Ecto neural progenitor cell (in vitro differentiated cells): ENCODE measurements at places on chromosomes 11 and 22.

- peak; percentile 83 for DNase-seq
Measured at GRCh38 chr22:38074181-38075104, 9.5 kb downstream of the SLC16A8 start.

DNA sequence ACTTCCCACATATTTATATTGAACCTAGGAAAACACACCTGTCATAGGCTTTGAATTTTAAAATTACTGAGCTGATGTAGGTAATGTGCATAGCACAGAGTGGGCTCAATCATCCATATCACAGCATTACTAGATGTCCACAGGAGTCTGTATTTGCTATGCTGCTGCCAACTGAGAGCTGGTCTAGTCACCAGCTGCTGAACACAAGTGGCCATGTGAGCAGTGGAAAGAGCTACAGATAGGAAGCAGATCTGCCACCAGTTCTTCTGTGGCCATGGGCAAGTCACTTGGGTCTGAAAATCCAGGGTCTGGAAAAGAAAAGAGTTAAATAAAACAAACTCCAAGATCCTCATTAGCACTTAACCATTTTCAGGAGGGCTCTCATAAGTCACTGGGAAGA is 91.8 kb downstream of the APIP start:
- no peak for DNase-seq

DNA sequence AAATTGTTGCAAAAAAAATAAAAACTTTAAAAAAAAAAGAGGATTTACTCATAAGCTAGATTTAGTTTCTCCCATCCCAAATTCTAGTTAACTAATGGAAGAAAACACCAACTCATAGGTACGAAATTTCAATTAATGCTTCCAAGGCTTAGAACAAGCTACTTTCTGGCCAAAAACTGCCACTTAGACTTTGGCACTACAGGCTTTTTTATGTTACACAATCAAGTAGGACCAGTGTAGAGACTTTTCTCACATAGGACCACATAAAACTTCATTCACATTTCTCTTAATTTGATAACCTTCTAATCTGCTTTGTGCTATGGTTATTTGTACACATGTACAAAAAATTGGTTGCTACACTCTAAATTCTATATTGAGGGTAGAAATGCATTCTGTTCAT is 3.1 kb downstream of the ST13 start:
- DNase-seq: no peak

DNA sequence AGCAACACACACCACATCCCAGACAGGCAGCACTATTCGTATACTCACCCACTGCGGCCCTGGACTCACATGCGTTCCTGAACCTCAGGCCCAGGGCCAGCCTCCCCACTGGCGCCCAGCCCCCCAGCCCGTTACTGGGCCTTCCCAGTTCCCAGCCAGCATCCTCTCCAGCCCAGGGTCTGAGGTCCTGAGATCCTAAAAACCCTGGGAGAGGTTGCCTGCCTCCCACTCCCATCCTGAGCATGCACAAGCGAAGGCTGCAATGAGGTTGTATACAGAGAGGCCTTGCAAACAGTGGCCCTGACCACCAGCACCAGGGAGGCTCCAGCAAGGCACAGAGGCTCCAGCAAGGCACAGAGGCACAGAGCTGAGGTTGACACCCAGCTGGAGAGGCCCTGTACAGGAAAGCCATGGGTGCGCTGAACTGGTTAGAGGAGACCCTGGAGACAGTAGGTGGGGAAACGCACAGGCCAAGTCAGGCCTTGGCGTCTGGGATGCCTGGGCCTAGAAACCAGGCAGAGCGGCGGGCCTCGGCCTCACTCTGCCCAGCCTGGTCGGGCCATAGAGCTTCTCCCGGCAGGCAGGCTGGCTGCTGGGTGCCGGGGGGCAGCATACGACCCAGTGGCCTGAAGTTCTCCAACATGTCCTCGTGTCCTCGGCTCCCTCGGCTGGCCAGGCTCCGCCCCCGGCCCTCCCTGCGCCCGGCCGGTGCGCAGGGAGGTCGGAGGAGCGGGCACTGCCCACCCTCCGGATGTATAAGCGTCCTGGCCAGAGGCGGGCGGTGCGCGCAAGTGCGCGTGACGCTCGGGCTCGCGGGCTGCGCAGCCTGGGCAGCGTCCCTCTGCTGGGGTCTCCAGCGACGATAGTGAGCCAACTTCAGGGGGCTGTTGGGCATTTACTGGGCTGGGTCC is 2.3 kb upstream of the TBX1 start:
- no peak for DNase-seq

DNA sequence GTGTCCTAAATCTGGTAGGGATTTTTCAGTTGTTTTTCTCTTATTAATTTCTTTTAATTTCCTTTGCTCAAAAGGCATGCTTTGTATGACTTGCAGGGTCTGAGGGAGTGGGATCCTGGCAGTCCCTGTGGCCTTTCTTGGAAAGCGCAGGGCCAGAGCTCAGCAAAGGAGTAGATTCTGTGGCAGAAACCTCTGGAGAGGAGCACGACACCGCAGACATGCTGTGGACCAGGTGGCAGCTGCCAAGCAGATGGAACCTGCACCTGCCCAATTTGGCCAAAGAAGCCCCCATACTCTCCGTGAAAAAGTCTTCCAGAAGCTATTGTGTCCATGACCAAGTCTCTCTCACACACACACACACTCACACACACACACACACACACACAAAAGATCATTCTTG is 78.9 kb upstream of the FGF3 start:
- no peak for DNase-seq

GRCh38 chr11:44572436-44572835 is 7.0 kb downstream of the CD82 start:
- DNase-seq: no peak

DNA sequence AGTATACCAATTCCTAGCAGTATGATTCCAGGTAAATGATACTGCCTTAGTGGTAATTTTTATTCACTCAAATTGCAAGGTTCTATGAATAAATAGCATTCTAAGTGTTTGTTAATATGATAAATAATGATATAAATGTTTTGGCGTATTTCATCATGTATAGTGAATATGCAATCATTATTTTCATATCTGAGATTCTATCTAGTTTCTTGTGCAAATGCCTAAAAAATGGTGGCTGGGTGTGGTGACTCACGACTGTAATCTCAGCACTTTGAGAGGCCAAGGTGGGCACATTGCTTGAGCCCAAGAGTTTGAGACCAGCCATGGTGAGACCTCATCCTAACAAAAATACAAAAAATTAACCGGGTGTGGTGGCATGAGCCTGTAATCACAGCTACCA is 13.9 kb downstream of the HIPK3 start:
- no peak for DNase-seq

DNA sequence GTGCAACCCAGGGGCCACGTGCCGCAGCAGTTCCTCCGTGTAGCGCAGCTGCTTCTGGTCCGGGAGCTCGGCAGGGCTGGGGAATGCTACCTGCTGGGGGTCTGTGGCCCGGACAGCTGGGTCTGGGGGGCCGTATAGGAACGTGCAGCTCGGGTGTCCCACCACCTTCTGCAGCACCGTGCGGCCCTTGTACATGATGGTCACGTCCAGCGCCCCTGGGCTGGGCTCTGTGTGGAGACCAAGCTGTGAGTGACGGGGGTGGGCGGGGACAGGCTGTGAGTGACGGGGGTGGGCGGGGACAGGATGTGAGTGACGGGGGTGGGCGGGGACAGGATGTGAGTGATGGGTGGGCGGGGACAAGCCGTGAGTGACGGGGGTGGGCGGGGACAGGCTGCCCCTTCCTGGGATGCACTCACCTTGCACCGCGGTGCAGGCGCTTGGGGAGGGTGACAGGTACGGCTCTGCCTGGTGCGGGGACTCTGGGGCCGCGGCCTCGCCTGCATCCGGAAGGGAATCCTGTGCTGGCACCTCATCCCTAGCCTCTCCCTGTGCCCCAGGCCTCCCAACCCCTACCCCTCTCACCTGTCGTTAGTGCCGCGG is 2.3 kb downstream of the IRF7 start:
- DNase-seq: peak; percentile 85

DNA sequence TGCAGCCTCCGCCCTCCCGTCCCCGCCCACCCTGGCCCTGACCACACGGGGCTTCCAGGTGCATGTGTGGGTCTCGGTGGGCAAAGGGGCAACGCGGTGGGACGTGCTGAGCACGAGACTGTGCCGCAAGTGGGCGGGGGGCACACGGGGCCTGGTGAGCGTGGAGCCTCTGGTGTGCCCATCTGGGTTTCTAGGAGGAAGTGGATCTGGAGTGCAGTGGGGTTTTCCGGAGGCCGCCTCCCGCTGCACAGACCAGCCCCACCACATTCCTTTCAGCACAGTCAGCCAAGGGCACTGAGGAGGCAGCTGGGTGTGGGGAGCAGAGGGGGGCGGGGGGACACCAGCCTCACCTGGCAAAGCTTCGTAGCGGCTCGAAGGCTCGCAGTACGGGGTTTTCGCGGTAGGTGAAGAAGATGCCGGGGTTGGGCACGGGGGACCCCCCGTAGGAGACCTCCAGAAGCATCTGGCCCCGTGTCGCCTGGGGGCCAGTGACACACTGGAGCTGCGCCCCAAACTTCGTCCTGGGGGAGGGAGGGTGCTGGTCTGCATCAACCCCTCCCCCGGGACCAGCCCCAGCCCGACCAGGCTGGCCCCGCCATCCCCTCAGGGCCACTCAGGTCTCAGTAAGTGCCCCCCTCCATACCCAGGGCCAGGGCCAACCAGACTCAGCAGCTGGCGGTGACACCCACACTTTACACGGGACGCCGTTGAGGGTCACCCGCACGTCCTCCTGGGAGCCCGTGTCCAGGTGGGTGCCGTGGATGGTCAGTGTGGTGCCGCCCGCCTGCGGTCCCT is 12.4 kb upstream of the MAPK11 start:
- no peak for DNase-seq

GRCh38 chr22:48538291-48538820 is 1289.3 kb downstream of the BRD1 start:
- no peak for DNase-seq

- peak; percentile 77 for DNase-seq
Measured at GRCh38 chr22:22848364-22848866, 39.2 kb upstream of the IGLL5 start.

DNA sequence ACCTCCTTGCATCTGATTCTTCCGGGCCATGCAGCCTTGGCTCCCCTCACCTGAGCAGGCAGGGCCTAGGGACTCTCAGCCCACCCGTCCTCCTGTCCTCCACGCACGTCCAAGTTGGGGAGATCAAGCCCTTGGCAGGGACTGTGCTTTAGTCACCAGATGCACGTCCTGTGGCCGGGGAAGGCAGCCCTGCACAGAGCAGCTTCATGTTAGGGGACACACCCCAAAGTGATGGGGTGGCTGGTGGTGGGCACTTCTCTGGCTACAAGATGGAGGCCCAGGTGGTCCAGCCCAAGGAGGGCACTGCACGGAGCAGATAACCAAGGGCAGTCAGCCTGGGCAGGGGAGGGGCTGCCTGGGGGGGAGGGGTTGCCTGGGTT is 1.2 kb downstream of the MUC5B start:
- no peak for DNase-seq

GRCh38 chr11:133526790-133527189 is 5.5 kb downstream of the OPCML start:
- DNase-seq: no peak

GRCh38 chr11:126072801-126073594 is 10.3 kb upstream of the CDON start:
- DNase-seq: peak; percentile 16

DNA sequence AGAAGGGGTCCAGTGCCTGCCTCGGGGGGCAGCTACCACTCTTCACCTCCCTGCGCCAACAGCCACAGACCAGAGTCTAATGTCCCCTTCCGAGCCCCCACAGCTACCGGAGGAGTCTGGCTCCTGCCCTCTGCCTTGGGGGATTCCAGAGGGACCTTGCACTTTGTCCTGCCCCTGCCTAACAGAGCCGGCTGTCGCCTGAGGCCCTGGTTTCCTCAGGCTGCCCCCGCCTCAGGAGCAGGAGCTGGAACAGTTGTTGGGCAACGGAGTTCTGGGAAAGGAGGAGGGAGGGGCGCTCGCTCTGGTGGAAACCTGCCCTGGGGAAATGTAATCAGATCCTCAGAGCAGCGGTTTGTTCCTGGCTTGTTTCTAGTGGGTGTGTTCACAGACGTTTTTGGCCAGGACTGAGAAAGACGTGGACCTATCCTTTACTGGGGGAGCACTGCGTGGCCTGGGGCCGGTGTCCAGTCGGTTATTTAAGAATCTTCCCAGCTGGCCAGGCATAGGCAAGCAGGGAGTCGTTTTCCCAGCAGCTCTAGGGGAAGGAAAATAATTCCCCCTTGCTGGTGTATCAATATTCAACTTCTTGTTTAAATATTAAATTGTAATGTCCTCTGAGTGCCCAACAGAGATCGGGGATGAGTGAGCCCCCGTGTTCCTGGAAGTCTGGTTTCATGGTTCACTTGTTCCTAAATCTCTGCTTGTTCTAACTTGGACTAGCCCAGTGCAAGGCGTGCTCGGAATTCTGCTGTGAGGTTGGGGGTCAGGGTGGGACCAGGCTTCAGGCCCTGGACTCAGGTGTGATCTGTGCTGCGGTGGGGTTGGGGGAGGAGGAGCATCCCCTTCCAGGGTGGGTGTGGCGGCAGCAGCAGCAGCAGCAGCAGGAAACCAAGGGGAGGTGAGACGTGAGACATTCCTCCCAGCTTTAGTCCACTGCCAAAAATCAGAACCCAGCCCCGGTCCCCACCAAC is 32.1 kb downstream of the A4GALT start:
- peak; percentile 78 for DNase-seq

GRCh38 chr22:42934338-42934737 is 77.3 kb upstream of the ARFGAP3 start:
- no peak for DNase-seq

- no peak for DNase-seq
Measured at GRCh38 chr11:72580642-72580950, 93.6 kb downstream of the PDE2A start.

GRCh38 chr22:20647586-20648305 is 126.2 kb upstream of the SERPIND1 start:
- peak; percentile 22 for DNase-seq

DNA sequence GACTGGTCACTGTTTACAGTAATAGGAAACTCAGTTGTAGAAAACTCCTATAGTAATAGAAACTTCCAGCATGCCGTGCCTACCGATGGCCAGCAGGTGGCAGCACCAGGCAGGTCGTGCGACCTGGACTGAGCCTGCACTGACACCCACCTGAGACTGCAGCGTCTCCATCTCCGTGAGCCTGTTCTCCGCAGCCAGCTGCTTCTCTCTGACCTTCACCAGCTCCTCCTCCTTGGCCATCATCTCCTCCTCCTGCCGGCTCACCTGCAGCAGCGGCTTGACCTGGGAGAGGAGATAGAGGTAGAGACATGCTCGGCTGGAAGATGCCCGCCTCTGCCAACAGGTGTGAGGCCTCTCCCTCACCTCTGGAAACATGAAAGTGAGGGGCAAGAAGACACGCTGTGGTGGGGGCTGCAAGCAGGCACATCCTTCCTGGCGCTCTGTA is 48.5 kb downstream of the APOL1 start:
- peak; percentile 80 for DNase-seq

GRCh38 chr22:30763815-30764673 is 69.4 kb downstream of the OSBP2 start:
- peak; percentile 73 for DNase-seq

- DNase-seq: peak; percentile 84
Measured at GRCh38 chr11:44760917-44761550, 34.3 kb downstream of the TSPAN18 start.

GRCh38 chr11:83041126-83041525 is 30.6 kb downstream of the RAB30 start:
- no peak for DNase-seq

GRCh38 chr22:49269928-49270327 is 557.7 kb downstream of the BRD1 start:
- no peak for DNase-seq
